ENCODE measurements at places on chromosomes 6 and 20. TPM values are rescaled to one million over a fixed set of nuclear protein-coding genes. Genes with fewer than 3 reads are reported as not detected.

Gene HTR1E
- total RNA-seq, result not detected

Gene FKBP1C
- not detected for total RNA-seq

Gene GRM1
- total RNA-seq, result 0.19 TPM

Gene TREM2
- 1.7 TPM for total RNA-seq

Gene MYLK2
- total RNA-seq, result 0.52 TPM

Gene MAS1L
- total RNA-seq, result not detected

Gene PGC
- total RNA-seq, result 0.83 TPM

Gene HLA-DQB1
- total RNA-seq, result not detected

Gene OXT
- total RNA-seq, result not detected

Gene PRSS16
- not detected for total RNA-seq

Gene SCUBE3
- total RNA-seq, result 1.5 TPM

Gene HLA-DPB1
- total RNA-seq, result 71.3 TPM

Gene HLA-G
- not detected for total RNA-seq

Gene TOX2
- 39.5 TPM for total RNA-seq

Gene C20orf202
- total RNA-seq, result 0.17 TPM

Gene KIF25
- not detected for total RNA-seq

Gene HAO1
- total RNA-seq, result not detected

Gene PMEPA1
- total RNA-seq, result 17.0 TPM

Gene FAM209B
- not detected for total RNA-seq

Data from esophagus muscularis mucosa (tissue), 4 donors.